ENCODE measurements at places on chromosomes 16 and 17. TPM values are rescaled to one million over a fixed set of nuclear protein-coding genes. Genes with fewer than 3 reads are reported as not detected.

Gene FOXL1
- total RNA-seq: 0.32 TPM

Gene SLC47A1
- 4.6 TPM for total RNA-seq

Gene CHRNE
- total RNA-seq: 0.50 TPM

Gene DNASE1
- total RNA-seq: 9.2 TPM

Gene TXNDC17
- total RNA-seq: 47.2 TPM

Gene IQCK
- total RNA-seq: 6.5 TPM

DNA sequence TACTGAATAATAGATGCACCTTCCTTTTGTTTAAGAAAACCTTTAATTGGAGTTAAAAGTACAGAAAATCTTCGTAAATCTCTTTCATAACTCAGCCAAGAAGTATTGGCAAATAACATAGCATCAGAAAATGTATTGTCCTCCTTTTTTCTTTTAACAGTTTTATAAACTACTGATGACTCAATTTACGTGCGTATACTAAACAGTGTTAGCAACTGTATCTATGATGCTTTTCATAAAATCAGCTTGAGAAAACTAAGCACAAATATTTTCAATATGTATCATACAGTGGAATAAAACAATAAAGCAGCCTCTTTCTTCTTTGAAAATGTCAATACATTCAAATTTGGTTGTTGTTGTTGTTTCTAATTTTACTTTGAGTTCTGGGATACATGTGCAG lies 88.6 kb downstream of the STXBP4 start:
- DNase-seq: no peak

DNA sequence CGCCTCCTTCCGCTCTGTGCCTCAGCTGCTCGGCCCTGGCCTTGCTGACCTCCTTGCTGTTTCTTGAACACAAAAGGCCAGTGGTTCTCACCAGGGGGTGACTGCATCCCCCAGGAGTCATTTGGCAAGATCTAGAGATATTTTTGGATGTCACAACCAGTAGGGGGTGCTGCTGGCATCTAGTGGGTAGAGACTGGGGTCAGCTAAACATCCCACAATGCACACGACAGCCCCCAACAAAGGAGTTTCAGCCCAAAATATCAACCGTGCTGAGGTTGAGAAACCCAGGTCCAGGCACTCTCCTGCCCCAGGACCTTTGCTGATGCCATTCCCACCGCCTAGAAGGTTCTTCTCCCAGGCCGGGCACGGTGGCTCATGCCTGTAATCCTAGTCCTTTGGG lies 39.7 kb downstream of the ABCC6 start:
- no peak for DNase-seq

DNA sequence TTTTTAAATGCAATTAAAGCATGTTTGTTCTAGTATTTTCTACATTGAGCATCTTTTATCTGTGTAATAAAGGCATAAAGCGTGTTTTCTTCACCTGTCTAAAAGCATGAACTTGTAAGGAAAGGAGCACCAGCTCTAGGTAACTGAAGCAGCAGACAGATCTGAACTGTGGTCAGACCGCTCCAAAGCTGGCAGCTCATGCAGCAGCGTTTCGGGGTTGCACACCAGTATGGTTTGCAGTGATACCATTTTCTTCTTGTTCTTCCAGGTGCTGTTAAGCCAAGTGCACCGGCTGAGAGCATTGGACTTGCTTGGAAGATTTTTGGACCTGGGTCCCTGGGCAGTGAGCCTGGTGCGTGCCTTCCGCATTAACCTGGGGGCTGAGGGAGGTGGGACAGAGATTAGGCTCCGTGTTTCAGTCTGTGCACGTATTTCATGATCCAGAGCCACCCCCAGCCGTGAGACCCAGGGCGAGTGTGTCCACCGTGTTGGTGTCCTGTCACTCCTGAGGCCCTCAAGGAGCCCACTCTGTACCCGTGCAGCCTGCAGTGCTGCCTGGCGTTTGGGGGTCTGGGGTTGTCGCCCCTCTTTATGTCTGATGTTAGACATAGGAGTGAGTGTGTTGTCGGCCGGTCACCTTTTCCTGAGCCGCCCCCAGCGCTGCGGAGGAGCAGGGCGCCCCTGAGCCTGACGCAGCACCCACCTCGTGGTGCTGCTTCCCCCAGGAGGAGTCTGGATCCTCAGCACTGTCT lies 136.3 kb upstream of the CHMP6 start:
- DNase-seq: no peak

GRCh38 chr17:76725580-76726230 lies 701 bp downstream of the JMJD6 start:
- DNase-seq: peak; percentile 85

DNA sequence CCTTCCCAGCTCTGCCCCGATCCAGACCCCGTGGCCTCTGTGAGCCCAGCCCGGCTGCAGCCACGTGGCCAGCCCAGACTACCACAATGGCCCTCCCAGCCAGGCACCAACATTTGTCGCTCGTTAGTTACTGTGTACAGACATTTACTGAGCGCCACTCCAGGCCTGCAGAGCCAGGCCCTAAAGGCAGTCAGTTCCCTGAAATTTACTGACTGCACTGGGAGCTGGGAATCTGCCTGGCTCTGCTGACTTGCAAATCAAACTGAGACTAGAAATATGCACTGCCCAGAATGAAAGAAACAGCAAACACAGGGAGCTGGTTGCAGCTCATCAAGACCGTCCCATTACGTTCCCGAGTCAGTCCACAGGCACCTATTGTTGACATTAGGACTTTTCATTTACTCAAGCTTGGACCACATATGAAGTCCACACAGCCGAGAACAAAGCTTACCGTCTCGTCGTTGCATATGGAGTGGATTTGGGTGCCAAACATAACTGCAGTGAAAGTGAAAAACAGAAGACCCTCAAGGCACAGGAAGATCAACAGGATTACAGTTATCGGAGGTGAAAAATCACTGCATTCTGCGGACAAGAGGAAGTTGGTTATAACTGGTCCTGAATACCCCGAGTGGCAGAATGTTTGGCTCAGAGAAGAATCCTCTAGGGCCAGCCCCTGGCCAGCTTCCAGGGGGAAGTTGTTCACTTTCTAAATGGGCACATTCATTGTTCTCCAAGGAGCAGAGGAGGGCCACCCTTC lies 34.5 kb downstream of the ZDHHC7 start:
- peak; percentile 66 for DNase-seq

DNA sequence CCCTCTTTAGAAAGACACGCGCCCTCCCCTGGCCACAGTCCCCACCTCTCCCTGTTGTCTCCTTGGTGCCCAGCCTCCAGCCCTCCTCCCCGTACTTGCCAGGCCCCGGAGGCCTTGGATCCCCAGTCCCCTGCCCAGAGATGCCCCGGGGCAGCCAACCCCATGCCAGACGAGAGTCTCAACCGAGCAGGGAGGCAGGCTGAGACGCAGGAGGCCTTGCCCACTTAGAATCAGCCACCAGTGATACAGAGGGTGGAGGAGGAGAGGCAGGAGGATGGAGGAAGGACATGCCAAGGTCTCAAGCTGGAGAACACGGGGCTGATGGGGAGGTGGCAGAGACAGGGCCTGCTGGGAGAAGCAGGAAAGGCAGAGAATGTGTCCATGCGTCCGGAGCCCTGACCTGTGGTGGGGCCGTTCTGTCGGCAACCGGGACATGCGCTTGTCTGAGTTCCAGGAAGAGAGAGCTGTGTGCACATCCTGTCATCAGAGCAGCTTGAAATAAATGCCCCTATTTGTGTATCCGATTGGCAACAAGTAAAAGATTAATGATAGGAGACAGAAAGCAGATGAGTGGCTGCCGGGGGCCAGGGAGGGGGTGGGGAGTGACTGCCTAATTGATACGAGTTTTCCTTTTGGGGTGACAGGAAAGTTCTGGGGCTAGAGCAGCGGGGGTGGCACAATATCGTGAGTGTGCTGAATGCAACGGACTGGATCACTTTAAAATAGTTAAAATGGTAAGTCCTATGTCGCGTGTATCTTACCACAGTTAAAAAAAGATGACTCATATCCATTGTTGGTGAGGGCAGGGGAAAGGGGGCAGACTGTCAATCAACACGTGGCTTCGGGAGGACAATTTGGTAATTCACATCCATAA lies 44.7 kb upstream of the MEAK7 start:
- no peak for DNase-seq

DNA sequence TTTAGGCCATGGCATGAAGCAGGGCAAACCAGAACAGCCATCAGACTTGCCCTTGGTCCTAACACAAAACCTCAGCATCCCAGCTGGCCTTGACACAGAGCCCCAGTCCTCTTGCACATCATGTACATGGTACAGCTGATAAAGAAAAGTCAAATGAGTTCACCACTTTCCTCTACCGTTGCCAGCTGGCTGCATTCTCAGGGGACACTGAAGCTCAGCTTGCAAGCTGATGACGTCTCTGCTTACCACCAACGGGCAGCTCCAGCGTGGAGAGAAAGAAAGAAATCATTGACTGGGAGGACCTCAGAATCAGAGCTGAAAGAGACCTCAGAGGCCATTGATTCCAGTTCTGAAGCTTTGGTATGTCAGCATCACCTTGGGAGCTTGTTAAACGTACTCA lies 80.7 kb upstream of the CES5A start:
- peak; percentile 84 for DNase-seq

GRCh38 chr17:50830352-50830751 lies 5.0 kb upstream of the WFIKKN2 start:
- no peak for DNase-seq

GRCh38 chr16:3242709-3243108 lies 7.8 kb upstream of the ZNF200 start:
- no peak for DNase-seq

GRCh38 chr16:14132696-14133048 lies 61.6 kb downstream of the MRTFB start:
- no peak for DNase-seq

GRCh38 chr17:80381416-80381923 lies 33.5 kb upstream of the ENDOV start:
- no peak for DNase-seq

DNA sequence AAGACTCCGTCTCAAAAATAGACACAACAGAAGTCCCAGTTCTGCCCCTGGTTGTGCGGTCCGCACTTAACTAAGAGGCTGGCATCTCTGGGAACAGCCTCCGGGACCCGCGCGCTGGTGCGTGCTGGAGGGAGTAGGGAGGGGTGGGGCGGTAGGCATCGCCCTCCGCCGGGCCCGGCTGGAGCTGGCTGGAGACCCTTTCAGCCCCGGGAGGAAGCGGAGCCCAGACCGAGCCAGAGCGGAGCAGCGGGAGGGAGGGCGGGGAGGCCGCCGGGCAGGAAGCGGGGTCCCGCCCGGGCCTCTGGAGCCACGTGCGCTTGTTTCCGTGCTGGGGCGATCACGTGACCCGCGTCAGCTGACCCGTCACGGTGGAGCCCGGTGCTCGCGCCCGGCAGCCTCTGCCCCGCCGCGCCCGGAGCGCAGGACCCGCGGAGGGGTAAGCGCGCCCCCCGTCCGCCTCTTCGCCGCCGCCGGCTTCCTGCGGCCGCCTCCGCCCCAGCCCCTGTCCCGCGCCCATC lies at the start of gene WDR81:
Gene WDR81, plus strand, starts transcription at position 354 of the 518 bp plus-strand sequence. CDS start 256 bp downstream, outside the sequence.
- peak; percentile 97 for DNase-seq

DNA sequence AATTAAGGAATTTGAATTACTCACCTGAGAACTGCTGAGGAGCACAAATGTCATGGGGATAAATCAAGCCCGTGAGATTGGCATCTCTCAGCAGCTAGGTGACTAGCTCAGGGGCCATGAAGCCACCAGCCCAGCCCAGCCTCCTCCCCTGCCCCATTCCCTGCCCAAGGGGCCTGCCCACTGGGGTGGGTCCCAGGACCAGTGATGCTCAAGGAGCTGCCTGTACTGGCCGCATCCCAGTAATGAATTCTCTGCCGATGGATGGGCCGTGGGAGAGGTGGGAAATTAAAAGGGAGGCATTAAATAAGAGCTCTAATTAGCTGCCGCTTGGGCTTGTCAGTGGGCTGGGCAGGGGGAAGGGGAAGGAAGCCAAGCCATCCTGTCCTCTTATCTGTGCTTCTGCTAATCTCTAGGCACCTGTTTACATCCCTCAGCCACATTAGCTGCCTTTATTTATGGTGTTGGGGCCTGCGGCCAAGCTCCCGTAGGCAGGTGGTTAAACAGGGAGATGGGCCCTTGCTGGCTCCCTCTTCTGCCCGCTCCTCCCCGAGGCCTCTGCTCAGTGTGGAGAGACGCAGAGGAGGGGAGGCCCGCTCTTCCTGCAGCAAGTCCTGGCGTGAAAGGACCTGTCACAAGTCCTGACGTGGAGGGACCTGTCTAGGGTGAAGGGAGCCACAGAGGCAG lies 48.8 kb downstream of the PIPOX start:
- DNase-seq: no peak

- DNase-seq: no peak
These were observed 491 bp downstream of the SLC25A19 start for GRCh38 chr17:75288770-75289114.
